Fibroblast of lung (primary cell): ENCODE measurements at places on chromosomes 13 and 19.

DNA sequence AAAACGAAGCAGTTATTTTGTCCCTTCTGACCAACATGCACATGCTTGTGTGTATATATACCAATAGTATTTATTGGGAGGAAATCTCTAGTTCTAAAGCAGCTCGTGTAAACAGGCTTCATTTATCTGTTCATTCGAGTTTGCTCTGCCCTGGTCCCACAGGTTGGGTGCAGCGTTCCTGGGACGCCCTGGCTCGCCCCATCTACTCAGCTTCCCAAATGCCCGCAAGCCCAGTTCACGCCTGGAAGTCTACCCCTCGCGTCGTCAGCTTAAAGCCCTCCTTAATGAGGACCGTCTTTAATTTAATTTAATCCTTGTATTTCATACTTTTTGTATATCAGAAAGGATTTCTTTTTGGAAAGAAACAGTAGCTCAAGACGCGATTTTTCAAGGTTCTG lies 604 bp downstream of the THSD1 start:
- DNase-seq: no peak

DNA sequence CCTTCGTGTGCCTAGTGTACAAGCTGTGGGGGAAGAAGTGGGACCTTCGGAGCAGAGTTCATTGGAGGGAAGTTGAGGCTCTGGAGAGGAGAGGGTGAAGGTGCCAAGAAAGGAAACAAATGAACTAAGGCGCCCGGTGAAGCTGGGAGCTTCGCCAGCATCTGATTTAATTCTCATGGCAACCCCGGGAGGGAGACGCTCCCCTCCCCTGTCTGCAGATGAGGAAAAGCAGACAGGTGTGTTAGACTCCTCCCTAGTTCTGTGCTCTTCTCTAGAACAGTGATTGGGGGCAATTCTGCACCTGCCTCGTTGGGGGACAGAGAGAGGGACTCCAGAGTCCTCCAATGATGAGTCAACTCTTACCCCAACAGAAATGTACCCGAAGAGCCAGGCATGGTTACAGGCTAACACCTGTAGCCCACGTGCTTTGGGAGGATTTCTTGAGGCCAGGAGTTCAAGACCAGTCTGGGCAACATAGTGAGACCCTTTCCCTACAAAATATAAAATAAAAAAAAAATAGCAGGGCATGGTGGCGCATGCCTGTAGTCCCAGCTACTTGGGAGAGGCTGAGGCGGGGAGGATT lies 4.2 kb downstream of the SSC5D start:
- DNase-seq: no peak

- DNase-seq: no peak
These were observed 23.0 kb downstream of the PIAS4 start for GRCh38 chr19:4030552-4030951.

DNA sequence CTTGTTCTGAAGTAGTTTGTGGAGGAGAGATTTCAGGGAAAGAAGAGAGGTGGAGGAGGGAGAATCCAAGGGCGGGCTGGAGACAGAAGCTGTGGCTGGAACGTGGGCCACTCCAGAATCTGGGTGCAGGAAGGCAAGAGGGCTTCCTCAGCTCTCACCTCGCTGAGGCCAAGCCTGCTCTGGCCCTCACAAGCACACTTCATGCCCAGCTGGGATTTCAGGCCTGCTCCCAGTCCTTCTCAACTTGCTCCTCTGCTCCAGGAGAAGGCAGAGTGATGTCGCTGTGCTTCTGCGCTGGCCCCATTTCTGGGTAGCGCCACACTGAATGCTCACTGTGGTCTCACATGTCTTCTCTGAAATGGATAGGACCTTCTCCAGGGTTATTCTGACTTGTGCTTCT lies 328.8 kb downstream of the FGF9 start:
- no peak for DNase-seq

DNA sequence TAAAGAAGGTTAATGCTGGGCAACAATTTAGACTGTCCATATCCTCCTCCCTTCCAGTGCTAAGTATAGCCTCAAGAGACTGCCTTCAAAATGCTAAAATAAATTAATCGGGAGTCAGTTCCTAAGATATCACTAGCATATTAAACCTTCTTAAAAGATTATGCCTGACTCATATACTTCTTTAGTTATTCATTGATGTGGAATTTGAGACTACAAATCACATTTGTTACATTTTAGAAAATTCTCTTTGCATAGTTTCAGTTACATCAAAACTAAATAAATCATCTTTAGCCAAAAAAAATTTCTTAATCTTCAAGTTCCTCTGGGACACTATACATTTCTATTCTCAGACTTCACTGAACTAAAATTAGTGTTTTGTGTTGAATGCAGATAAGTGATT lies 769.1 kb downstream of the PCDH9 start:
- peak; percentile 45 for DNase-seq

GRCh38 chr19:50924586-50924985 lies 13.4 kb upstream of the KLK4 start:
- no peak for DNase-seq

GRCh38 chr19:16358456-16358855 lies 33.8 kb downstream of the KLF2 start:
- no peak for DNase-seq

DNA sequence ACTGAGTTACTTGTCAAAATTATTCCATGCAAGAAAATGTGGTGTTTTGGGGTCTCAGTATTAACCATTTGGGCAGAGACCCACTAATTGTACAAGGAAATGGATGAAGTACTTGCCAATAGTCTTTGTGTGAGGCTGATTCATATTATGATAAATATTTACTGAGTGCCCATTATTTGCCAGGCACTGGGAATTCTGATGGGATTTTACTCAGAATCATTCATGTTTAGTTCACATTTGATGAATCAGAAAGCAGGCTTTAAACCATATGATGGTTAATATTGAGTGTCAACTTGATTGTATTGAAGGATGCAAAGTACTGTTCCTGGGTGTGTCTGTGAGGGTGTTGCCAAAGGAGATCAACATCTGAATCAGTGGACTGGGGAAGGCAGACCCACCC lies 66.2 kb upstream of the SOX21 start:
- DNase-seq: no peak

DNA sequence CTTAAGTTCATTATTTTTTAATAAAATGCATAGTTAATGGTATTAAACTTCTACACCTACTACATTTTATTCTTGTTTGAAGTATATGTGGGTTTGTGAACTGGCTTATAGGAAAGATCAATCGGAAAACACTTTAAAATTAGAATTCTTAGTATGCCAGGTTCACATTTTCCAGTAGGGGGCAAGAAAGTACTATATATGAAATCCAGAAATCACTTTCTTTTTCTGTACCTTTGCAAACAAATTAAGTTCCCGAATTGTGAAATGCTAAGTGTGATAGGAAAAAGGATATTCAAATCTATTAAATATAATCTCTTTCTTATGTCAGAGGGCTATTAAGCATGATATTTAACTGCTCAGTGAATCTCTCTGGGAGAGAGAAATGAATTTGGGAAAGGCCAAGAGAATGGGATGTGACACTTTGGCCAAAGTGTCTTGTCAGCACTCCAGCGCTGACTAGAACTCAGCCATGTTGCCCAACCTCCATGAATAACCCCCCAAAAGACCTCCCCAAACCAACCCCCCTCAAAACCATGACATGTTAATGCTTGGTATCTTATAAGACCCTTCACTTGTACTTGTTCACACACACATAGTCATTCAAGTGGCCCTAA lies 122.6 kb upstream of the SLC10A2 start:
- DNase-seq: peak; percentile 67

- no peak for DNase-seq
These were observed 275.6 kb downstream of the DCLK1 start for GRCh38 chr13:35855531-35856019.

- DNase-seq: no peak
These were observed 236.3 kb downstream of the SLC7A1 start for GRCh38 chr13:29359181-29359580.

- peak; percentile 5 for DNase-seq
These were observed 29.3 kb upstream of the PSG8 start for GRCh38 chr19:42794765-42795164.

DNA sequence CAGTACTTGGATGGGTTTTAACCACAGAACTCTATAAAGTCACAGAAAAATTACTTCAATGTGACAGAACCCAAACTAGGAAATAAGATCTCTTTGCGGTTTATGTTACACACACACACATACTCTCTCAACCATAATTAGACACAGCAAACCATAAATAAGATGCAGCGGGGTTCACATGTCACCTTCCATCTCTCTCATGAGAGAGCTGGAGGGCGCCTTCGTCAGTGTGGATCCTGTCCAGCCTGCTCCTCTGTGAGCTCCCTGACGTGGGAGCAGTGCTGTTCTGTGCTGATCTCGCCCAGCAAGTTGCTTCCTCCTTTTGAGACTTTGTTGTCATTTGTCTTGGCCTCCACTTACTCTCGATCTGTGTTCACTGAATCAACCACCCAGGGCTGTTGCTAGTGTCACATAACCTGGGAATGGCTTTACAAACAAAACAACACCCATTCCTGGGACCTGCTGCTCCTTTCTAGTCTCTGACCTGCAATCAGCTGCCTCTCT lies 204.9 kb upstream of the KL start:
- no peak for DNase-seq

- DNase-seq: peak; percentile 24
These were observed 10.8 kb downstream of the CLN5 start for GRCh38 chr13:77002590-77003190.

- DNase-seq: peak; percentile 49
These were observed 95.6 kb downstream of the FAM216B start for GRCh38 chr13:42876887-42877545.

DNA sequence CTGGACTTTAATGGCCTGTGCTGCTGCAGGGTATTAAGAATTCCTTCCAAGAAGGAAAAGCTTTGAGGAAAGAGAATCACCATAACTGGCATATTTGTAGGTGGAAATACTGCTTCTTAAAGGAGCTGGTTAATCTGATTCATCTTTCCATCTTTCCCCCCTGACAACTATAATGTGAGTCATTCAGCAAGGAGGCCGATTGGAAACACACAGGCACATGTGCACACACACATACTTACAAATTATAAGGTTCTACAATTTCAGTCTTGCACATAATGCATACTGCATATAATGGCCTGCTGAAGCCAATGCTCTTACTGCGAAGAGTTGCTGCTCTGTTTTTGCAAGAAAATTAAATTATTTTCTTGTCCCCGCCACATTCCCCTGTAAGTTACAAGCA lies 78.8 kb upstream of the TPP2 start:
- DNase-seq: no peak

GRCh38 chr19:44002212-44002565 lies 568 bp upstream of the ZNF230 start:
- no peak for DNase-seq

- DNase-seq: no peak
These were observed 468 bp downstream of the S1PR5 start for GRCh38 chr19:10516671-10517286.

DNA sequence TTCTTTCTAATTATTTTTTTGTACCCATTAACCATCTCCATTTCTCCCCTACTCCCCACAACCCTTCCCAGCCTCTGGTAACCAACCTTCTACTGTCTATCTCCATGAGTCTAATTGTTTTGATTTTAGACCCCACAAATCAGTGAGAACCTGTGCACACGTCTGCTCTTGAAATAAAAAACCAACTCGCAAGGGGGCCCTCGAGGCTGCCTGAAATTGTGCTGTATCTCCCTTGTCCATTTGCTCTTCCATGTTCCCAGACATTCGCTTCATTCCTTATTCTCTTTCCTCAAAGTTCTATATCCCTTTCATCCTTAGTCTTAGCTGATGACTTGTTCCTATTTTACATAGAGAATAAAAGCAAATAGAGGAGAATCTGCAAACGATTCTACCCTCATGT lies 95.0 kb downstream of the GPC5 start:
- DNase-seq: no peak

- DNase-seq: no peak
These were observed 2.6 kb upstream of the MEIS3 start for GRCh38 chr19:47421844-47422395.

GRCh38 chr13:98459171-98459681 lies 117.7 kb downstream of the STK24 start:
- DNase-seq: no peak

DNA sequence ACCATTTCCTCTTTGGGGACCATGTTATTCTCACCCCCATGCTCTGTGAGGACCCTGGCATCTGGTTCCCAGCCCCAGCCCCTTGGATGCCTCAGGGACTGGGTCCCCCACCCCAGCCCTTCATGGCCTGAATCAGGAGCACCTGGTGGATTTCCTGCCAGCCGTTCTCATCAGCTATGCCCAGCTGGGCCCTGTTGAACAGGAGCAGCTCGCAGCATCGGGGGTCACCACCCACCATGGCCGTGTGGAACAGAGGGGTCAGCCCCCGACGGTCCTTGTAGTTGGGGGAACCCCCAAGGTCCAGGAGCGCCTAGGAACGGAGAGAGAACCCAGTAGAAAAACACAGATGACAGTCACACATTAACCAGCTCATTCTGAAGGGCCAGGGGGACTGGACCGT lies 7.8 kb downstream of the SHANK1 start:
- DNase-seq: no peak

DNA sequence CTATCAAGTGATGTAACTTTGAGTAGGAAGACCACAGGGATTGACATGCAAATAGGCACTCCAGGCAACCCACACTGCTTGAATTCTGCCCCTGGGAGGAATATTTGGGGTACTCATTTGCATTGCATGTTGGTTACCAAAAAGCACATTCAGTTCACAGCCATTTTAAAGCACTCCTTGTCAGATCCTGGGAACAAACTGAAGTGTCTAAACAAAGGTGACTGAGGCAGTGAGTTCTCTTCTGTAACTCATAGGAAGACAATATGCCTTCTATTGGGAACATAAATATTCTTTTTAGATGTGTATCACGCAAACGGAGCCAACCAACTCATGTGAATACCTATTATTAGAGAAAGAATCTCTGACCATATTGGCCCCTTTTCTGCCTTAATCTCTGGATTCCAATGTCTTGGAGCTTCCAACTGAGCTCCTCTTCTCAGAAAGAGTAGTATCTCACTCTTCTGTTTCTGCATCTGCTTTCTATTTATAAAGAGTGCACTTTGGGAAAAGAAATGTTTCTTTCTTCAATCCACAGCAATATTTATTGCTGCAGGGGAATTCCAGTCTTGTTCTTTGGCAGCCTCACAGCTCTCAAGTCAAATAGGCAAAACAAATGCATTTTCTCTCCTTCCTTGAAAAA lies 125.7 kb upstream of the NBEA start:
- peak; percentile 1 for DNase-seq

- no peak for DNase-seq
These were observed 19.8 kb downstream of the STK24 start for GRCh38 chr13:98556968-98557631.

DNA sequence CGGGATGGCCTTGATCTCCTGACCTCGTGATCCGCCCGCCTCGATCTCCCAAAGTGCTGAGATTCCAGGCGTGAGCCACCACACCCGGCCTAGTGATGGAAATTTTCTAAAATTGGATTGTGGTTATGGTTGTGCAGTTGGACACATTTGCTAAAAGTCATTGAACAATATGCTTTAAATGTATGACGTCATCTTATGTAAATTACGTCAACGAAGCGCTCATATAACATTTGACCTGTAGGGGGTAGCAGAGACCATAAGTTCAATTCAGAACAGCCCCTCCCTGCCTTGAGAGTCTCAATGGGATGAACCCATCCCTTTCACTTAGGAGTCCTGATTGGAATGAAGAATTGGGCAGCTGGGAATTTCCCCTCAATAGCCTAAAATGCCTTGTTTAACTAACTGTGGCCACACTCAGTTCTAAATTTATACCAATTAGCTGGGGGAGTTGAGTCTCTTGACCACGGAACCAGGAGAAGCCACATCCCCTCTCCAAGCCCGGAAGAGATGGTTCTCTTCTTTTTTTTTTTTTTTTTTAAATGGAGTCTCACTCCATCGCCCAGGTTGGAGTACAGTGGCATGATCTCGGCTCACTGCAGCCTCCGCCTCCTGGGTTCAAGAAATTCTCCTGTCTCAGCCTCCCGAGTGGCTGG lies 15.2 kb upstream of the TLE6 start:
- peak; percentile 53 for DNase-seq
